ENCODE measurements at places on chromosomes 4 and X. TPM values are rescaled to one million over a fixed set of nuclear protein-coding genes. Genes with fewer than 3 reads are reported as not detected.
A peak's percentile ranks its signal among the peaks of the same experiment; 100 is the strongest.

GRCh38 chr4:76722838-76723237 lies 175.1 kb downstream of the SOWAHB start:
- DNase-seq, result no peak
- H3K27ac ChIP-seq, result no peak overlapping the region
- no peak overlapping the region for H3K4me3 ChIP-seq
- no peaks in the 10 kb centered on the region for H3K27me3 ChIP-seq
- no peaks in the 10 kb centered on the region for H3K36me3 ChIP-seq

GRCh38 chr4:108360754-108361445 lies 192.2 kb upstream of the LEF1 start:
- H3K4me3 ChIP-seq, result no peak overlapping the region
- H3K27me3 ChIP-seq, result no peaks in the 10 kb centered on the region
- DNase-seq, result peak; percentile 43
- no peak overlapping the region for H3K27ac ChIP-seq
- no peaks in the 10 kb centered on the region for H3K36me3 ChIP-seq

DNA sequence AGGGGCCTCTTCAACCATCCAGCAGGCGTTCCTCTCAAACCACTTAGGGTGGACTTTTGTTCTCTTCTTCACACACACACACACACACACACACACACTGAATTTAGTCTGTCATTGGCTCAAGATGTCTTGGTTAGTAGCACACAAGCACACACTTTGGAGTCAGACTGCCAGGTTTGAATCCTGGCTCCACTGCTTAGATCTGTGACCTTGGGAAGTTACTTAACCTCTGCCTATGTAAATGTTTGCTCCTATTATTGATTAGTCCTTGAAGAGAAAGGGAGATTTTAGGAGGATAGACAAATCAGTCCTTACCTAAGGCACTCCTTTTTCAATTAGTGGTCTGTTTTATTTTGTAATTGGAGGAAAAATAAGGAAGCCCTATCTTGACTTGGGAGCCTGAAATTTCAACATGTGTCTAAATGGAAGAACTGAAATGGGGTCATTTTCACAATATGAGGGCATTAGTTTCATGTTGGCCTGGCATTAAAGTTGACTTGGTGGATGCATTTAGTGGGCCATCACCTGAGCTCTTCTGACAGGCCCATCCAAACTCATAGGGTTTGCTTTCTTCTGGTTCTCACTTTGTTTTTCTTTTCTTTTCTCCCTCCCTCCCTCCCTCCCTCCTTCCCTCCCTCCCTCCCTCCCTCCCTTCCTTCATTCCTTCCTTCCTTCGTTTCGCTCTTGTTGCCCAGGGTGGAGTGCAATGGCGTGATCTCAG lies 13.3 kb upstream of the TMEM131L start:
- H3K36me3 ChIP-seq, result no peaks in the 10 kb centered on the region
- peak; percentile 10 for DNase-seq
- no peak overlapping the region for H3K27ac ChIP-seq

DNA sequence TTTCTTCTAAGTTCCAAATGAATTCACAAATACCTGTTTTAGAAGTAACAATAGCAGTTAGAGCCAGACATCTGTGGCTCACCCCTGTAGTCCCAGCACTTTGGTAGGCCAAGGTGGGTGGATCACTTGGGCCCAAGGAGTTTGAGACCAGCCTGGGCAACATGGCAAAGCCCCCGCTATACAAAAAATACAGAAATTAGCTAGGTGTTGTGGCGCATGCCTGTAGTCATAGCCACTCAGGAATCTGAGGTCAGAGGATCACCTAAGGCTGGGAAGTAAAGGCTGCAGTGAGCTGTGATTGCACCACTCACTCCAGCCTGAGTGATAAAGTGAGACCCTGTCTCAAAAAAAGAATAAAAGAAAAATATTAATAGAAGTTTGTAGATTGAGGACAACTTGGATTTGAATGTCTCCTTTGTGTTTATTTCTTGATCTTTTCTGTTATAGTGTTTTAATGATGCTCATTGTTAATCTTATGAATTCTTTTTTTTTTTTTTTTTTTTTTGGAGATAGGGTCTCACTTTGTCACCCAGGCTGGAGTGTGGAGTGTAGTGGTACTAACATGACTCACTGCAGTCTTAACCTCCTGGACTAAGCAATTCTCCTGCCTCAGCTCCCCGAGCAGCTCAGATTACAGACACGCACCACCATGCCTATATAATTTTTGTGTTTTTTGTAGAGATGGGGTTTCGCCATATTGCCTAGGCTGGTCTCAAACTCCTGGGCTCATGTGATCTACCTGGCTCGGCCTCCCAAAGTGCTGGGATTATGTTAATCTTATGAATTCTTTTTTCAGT lies 30.7 kb upstream of the RAPGEF2 start:
- no peaks in the 10 kb centered on the region for H3K4me1 ChIP-seq
- no peak overlapping the region for H3K4me3 ChIP-seq
- no peaks in the 10 kb centered on the region for H3K36me3 ChIP-seq
- no peak for DNase-seq
- no peak overlapping the region for H3K27ac ChIP-seq

GRCh38 chr4:82230306-82230705 lies 143.5 kb downstream of the HNRNPD start:
- H3K36me3 ChIP-seq, result no peaks in the 10 kb centered on the region
- no peaks in the 10 kb centered on the region for H3K27me3 ChIP-seq
- no peak overlapping the region for H3K27ac ChIP-seq
- no peaks in the 10 kb centered on the region for H3K4me1 ChIP-seq

GRCh38 chrX:153516073-153516472 lies 1.4 kb upstream of the ATP2B3 start:
- no peak overlapping the region for H3K4me3 ChIP-seq
- H3K27me3 ChIP-seq, result peaks cover 59% of the 10 kb centered on the region
- H3K27ac ChIP-seq, result no peak overlapping the region
- no peak for DNase-seq

- DNase-seq, result no peak
- H3K36me3 ChIP-seq, result no peaks in the 10 kb centered on the region
- H3K27ac ChIP-seq, result no peak overlapping the region
- no peaks in the 10 kb centered on the region for H3K4me1 ChIP-seq
Measured at GRCh38 chrX:23745786-23746185, 2.7 kb upstream of the ACOT9 start.

- H3K4me3 ChIP-seq, result no peak overlapping the region
- no peaks in the 10 kb centered on the region for H3K4me1 ChIP-seq
Measured at GRCh38 chr4:113162089-113162488, 112.6 kb downstream of the ANK2 start.

DNA sequence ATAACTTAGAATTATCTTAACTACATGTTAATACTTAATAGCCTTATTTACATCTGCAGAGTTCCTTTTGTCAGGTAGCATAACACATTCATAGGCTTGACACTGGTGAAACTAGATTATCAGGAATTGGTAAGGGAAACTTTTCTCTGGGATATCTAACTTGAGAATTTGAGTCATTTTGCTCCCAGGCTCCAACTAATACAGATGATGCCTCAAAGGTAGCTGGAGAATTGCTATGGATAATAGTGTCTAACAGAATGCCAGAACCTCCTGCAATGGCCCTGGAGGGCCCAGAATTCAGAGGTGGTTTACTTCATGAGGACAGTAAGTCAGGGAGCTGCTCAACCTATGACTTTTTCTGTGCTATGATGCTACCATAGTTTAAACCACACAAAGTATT lies 13.9 kb upstream of the TMPRSS11D start:
- H3K36me3 ChIP-seq, result no peaks in the 10 kb centered on the region
- DNase-seq, result no peak
- no peak overlapping the region for H3K27ac ChIP-seq
- H3K4me3 ChIP-seq, result no peak overlapping the region

- H3K27ac ChIP-seq, result no peak overlapping the region
- peaks cover 35% of the 10 kb centered on the region for H3K27me3 ChIP-seq
- no peak for DNase-seq
- no peaks in the 10 kb centered on the region for H3K36me3 ChIP-seq
- H3K4me3 ChIP-seq, result no peak overlapping the region
Measured at GRCh38 chr4:52079659-52080058, 28.6 kb downstream of the SPATA18 start.

DNA sequence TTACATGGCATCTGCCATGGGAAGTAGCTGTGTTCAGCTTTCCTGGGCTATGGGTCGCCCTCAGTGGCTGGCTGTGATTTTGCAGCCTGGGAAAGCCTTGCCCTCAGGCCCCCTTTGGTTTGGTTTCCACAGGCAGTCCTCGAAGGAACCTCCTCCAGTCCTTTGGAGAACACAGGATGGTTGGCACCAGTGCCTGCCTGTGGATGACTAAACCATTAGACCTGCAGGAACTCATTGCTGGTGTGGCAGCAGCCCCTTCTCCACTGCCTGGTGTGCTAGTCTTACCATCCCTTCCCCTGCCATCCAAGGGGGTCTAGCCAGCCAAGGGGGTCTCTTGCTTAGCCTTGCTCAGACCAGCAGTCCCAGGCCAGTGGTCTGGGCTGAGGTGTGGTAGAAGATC lies 71.4 kb upstream of the PJA1 start:
- peaks cover 2% of the 10 kb centered on the region for H3K27me3 ChIP-seq
- no peak for DNase-seq
- H3K36me3 ChIP-seq, result no peaks in the 10 kb centered on the region
- H3K27ac ChIP-seq, result no peak overlapping the region
- no peaks in the 10 kb centered on the region for H3K4me1 ChIP-seq

GRCh38 chr4:52551487-52551886 lies 107.6 kb downstream of the USP46 start:
- H3K27ac ChIP-seq, result no peak overlapping the region
- no peaks in the 10 kb centered on the region for H3K36me3 ChIP-seq
- no peaks in the 10 kb centered on the region for H3K27me3 ChIP-seq

DNA sequence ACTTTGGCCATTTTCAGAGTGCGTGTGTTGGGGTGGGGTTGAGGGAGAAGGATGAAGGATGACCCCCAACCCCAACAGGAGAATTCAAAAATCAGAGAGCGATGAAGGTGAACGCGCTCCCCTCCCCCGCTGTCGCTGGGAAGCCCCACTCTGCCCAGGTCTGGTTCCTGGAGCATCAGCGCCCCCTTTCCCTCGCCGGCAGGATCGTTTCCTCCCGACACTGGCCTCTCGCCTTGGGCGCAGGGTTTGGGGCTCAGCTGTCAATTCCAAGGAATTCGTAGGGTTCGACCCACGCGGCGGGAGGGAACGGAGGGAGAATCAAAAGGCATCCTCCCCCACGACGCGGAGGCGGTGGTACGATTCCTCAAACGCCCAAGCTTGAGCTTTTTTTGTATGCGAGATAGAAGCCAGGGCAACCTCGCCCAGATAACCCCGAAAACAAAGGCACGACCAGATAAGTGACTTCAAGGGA lies 1.0 kb upstream of the PDGFRA start:
- H3K4me3 ChIP-seq, result peak overlapping the region; percentile 57
- H3K27me3 ChIP-seq, result peaks cover 97% of the 10 kb centered on the region
- H3K36me3 ChIP-seq, result no peaks in the 10 kb centered on the region
- peak; percentile 92 for DNase-seq
- H3K27ac ChIP-seq, result no peak overlapping the region

DNA sequence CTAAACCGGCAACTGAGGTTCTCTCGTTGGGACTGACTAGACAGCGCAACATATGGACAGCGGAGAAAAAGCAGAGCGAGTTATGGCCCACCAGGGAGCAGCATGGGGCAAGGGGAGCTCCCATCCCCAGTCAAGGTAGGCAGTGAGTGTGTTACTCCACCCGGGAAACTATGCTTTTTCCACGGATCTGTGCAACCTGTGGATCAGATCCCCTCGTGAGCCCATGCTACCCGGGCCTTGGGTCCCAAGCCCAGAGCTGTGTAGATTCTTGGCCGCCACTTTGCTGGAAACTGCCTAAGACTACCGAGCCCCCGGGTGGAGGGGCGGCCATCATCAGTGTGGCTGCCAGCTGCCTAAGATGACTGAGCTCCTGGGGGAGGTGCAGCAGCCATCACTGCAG lies 140.9 kb downstream of the PAPSS1 start:
- no peak overlapping the region for H3K4me3 ChIP-seq
- no peaks in the 10 kb centered on the region for H3K36me3 ChIP-seq
- H3K4me1 ChIP-seq, result no peaks in the 10 kb centered on the region
- H3K27me3 ChIP-seq, result no peaks in the 10 kb centered on the region

- H3K4me1 ChIP-seq, result peaks cover 19% of the 10 kb centered on the region
- H3K4me3 ChIP-seq, result peak within 1 kb of the TSS; percentile 70
- peaks cover 4% of the 10 kb centered on the region for H3K27me3 ChIP-seq
- H3K36me3 ChIP-seq, result no peaks in the 10 kb centered on the region
- peak; percentile 91 for DNase-seq
Measured at GRCh38 chr4:76213415-76214176, at the start of gene SCARB2. TSS of gene SCARB2 (minus strand) at chr4:76213824. CDS start at chr4:76213543, 281 bp downstream.

- H3K4me1 ChIP-seq, result no peaks in the 10 kb centered on the region
- peaks cover 18% of the 10 kb centered on the region for H3K27me3 ChIP-seq
- H3K36me3 ChIP-seq, result no peaks in the 10 kb centered on the region
- DNase-seq, result peak; percentile 2
- H3K27ac ChIP-seq, result no peak overlapping the region
Measured at GRCh38 chrX:65406532-65406931, 128.1 kb downstream of the LAS1L start.

- H3K27me3 ChIP-seq, result peaks cover 37% of the 10 kb centered on the region
- no peak within 1 kb of the TSS for H3K27ac ChIP-seq
- H3K36me3 ChIP-seq, result no peaks in the 10 kb centered on the region
- peaks cover 6% of the 10 kb centered on the region for H3K4me1 ChIP-seq
Measured at GRCh38 chr4:185534866-185535611, at the start of gene PDLIM3. TSS of gene PDLIM3 (minus strand) at chr4:185535507. CDS start at chr4:185535434, 73 bp downstream.

GRCh38 chr4:122959981-122960610 lies 37.7 kb upstream of the NUDT6 start:
- no peak for DNase-seq
- peaks cover 4% of the 10 kb centered on the region for H3K36me3 ChIP-seq
- no peaks in the 10 kb centered on the region for H3K27me3 ChIP-seq
- H3K4me3 ChIP-seq, result no peak overlapping the region

DNA sequence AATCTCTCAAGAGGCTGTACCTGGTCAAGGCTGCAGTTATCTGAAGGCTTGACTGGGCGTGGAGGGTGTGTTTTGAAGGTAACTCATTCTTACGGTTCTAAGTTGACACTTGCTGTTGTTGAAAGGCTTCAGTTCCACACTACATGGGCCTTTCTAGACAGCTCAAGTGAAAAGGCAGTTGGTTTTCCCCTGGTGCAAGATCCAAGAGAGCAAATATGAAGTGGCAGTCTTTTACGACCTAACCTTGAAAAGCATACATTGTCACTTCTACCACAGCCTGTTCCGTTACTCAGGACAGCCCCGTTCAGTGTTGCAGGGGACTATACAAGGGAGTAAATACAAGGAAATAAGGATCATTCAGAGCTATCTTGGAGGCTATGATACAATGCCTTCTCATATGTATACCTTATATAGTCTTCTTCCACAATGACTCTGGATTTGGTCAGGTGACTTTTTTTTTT lies 46.2 kb downstream of the PDS5A start:
- H3K4me1 ChIP-seq, result no peaks in the 10 kb centered on the region
- H3K36me3 ChIP-seq, result peaks cover 11% of the 10 kb centered on the region
- H3K27me3 ChIP-seq, result no peaks in the 10 kb centered on the region
- H3K4me3 ChIP-seq, result no peak overlapping the region

Gene CCDC160
- 21.6 TPM for total RNA-seq

Gene TEX13D
- not detected for total RNA-seq

Gene SLIT2
- 1.2 TPM for total RNA-seq

Gene HTATSF1
- total RNA-seq, result 123 TPM

Gene SPANXN2
- total RNA-seq, result not detected

Gene UGT2B11
- not detected for total RNA-seq

Gene ATP1B4
- total RNA-seq, result not detected

Gene WDR13
- 20.9 TPM for total RNA-seq

Gene SPRY1
- total RNA-seq, result 35.9 TPM

Gene TCEAL7
- total RNA-seq, result 30.8 TPM

Gene VCX
- not detected for total RNA-seq

Gene TMPRSS11E
- not detected for total RNA-seq

Gene PABPC1L2B
- total RNA-seq, result not detected

Gene RASSF6
- total RNA-seq, result not detected

Gene RP2
- 17.2 TPM for total RNA-seq
